ENCODE measurements at places on chromosomes 6 and 20.
A peak's percentile ranks its signal among the peaks of the same experiment; 100 is the strongest.

DNA sequence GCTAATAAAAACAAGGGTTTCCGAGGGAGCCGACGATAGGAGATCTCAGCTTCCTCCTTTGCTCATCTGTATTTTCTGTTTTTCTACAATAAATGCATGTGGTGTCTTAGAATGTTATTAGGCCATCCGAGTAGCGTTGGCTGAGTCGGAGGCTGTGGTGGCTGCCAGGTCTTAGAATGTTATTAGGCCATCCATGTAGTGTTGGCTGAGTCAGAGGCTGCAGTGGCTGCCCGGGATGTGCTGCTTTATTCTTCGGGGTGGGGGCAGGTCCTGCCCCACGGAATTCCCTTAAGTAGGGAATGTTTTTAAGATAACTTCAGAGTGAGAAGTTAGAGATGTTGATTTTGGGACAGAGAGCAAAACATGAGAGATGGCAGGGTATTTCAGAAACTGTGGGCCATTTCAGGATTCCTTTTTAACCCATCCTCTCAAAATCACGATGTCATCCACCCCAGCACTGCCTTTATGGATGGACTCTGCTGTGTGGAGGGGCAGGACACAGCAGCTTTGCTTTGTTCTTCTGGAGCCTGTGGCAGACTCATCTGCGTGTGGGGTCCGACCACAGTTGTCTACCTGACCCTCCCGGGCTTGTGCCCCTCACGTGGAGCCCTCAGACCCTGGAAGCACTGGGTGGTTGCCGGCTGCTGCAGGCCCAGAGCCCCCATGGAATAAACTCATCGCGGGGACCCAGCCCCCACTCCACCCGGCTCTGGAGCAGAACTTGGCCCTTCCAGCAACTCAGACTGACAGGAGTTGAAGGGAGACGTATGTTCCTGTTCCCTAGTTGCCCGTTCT lies 20.4 kb downstream of the OSBPL2 start:
- DNase-seq, result no peak

DNA sequence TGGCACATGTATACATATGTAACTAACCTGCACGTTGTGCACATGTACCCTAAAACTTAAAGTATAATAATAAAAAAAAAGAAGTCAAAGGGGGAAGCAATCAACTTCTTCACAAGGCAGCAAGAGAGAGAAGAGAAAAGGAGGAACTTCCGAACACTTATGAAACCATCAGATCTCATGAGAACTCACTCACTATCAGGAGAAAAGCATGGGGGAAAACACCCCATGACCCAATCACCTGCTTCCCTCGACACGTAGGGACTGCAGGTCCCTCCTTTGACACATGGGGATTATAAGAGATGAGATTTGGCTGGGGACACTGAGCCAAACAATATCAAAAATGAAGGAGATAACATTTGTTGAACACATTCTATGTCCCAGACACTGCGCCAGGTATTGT lies 94.8 kb upstream of the PHACTR1 start:
- DNase-seq, result no peak

GRCh38 chr20:13784893-13785715 lies at the start of the genes ESF1 and NDUFAF5:
Gene ESF1 (minus strand): TSS chr20:13784919. CDS start chr20:13783140, 1,779 bp downstream.
Gene NDUFAF5 (plus strand): TSS chr20:13785028. CDS start chr20:13785069, 41 bp downstream.
- DNase-seq, result peak; percentile 89

DNA sequence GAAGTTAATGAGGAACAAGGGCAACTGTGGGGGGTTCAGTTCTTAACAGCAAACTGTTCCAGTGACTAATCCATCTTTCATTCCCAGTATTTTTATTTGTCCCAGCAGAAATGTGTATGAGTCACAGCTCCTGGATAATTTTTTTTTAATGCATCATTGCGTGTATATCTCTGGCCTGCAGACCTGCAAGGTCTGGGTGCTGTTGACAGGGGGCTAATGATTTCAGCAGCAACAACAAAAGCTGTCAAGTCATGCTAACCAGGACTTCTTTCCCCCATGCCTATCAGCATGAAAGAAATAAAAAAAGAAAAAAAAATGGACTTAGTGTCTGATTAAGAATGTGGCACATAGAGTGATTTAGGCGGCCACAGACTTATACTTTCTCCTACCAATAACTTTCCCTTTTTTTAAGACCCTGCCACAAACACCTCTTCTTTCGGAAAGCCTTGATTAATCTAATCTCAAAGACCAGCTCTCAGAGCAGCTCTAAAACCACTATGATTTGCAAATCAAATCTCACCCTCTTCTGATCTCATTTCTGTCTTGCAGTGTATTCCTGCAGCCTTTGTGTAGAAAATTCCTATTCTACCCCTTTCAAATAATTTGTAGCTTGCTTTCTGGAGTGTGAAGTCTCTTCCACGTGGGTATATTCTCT lies 14.2 kb upstream of the PREX1 start:
- no peak for DNase-seq

DNA sequence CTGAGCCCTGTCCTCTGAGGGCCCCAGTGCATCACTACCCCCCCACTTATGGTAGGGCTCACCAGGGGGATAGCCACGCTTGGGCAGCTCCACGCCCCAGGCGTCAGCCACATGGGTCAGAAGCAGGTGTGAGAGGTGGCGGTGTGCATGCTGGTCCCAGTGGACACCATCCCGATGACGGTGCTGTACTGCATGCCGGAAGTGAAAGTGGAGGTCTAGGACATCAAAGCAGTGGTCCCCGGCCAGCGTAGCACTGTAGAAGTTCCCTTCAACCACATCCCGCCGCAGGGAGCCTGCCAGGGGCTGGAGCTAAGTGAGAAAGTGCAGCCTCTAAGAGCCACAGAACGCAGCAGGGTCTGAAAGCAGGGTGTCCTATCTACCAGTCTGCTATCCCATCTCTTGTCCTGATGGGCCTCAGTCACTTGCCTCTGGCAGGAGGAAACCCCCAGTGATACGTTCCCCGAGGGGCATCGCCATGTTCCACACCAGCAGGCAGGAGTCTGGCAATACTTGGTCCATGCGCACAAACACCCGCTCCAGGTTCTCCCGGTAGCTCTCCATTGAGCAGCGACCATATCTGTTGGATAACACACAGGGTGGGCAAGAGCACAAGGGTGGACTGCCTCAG lies 2.2 kb downstream of the PCED1A start:
- no peak for DNase-seq

- DNase-seq, result no peak
Measured at GRCh38 chr6:7933794-7934193, 23.2 kb upstream of the TXNDC5 start.

DNA sequence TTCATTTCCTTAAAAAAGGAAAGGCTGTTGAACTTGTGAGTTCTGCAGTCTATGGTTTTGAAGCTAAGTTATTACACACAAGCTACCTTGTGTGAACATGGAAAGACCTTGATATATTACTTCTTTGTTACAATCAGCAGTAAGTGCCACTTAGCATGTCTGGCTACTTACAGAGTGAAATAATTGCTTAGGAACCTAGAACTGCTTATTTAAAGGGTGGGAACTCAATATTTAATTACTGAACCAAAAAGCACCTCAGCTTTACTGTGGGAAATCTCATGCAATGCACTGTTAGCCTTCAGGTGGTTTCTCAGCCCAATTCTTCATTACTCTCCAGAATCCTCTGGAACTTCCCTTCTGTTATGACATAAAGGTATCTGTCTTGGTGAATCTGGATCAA lies 17.9 kb downstream of the PERP start:
- no peak for DNase-seq

DNA sequence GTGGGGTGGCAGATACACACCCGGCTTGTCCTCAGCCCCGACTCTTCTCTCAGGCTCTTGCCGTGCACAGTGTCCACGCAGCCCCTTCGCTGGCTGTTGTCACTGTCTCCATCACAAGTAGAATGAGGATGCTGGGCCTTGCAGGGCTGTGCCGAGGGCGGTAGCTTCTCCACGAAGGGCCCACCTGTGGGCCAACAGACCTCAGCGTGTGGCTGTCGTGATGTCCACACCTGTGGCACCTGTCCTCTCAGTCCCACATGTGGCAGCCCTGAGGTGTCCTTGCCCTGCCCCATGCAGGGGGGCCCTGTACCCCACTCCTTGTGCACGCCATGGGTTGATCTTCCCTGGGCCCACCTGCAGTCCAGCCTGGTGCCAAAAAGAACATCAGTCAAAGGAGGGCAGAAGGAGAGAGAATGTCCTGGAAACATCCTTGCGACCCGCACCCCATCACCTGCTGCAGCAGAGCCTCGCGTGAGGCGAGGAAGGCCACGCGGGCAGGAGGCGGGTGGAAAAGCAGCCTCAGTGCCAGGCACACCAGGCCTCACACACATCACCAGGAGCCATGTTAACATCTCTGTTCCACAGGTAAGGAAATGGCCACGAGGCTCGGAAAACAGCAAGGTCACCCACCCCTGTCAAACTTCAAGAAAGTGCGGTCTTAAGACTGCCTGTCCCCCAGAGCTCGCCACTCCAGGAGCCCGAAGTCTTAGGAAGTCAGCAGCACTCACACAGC lies 22.3 kb upstream of the AFDN start:
- no peak for DNase-seq

GRCh38 chr6:14738497-14738896 lies 507.4 kb upstream of the JARID2 start:
- no peak for DNase-seq

DNA sequence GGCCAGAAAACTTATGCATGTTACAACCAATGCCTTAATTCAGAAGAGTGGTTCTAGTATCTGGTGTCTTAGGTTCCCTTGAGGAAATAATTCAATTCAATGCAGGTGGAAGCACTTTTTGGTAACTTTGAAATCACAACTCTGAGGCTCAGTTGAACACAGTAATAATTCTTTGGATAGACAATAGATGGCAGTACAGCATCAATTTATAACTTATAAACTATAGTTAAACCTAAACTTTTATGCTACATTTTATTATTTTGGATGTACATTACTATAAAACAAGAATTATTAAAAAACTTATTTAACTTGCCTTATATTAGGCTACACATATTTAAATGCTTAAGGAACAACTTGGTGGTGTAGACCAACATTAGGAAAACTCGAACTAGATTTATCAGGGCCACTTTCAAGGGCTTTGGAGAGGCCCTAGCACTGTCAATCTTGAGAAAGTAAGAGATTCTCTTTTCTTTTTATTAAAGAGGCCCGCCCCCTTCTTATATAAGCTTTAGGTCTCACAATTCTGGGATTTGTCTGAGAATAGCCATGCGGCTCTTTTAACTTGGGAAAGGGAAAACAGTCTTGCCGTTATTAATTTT lies 85.9 kb downstream of the CRYBG1 start:
- DNase-seq, result no peak

DNA sequence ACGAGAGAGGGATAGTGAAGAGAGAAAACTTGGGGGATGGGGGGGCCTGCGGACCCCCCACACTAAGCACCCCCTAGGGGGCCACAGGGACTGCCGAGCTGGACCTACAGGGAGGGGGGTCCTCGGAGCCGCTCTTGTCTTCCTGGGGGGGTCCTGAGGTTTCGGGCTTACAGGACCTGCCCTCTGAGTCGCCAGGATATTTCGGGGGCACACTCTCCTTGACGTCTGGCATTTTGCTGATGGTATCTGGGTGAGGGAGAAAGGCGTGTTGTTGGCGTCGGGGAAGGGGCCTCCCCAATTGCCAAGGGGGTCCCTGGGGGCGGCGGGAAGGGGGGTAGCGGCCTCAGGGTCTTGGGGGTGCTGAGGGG lies 516 bp downstream of the TCP11 start:
- DNase-seq, result no peak

DNA sequence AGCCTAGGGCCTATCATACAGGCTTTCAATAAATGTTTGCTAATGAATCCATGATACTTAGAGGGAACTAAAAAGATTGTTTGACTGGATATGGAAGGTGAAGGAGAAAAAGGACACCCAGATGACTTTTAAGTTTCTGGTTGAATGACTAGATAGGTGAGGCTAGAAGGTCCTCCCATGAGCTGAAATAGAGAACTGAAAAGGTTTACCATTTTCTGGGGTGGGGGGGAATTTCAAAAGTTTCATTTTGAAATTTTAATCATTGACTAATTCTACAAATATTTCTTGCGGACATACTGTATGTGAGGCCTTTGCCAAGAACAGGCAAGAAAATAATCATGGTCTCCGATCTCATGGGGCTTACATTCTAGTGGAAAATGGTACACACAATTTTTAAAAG lies 17.9 kb upstream of the ZBTB2 start:
- no peak for DNase-seq

DNA sequence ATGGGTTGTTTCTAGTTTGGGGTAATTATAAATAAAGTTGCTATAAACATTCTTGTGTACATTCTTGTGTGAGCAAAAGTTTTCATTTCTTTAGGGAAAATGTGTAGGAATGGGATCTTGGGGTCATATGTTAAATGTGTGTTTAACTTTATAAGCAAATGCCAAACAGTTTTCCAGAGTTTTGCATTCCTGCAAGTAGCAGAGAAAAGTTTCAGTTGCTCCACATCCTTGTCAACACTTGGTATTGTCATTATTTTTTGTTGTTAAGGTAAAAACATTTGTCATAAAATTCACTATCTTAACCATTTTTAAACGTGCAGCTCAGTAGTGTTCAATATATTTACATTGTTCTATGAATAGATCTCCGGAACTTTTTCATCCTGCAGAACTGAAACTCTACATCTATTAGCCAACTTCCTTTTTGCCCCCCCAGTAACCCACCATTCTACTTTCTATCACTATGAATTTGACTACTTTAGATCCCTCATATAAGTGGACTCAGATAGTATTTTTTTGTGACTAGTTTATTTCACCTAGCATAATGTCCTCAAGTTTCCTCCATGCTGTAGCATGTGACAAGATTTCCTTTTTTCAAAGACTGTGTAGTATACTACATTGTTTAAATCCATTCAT lies 48.4 kb downstream of the PHACTR2 start:
- no peak for DNase-seq

GRCh38 chr20:60254901-60255411 lies 296.7 kb downstream of the CDH26 start:
- no peak for DNase-seq

DNA sequence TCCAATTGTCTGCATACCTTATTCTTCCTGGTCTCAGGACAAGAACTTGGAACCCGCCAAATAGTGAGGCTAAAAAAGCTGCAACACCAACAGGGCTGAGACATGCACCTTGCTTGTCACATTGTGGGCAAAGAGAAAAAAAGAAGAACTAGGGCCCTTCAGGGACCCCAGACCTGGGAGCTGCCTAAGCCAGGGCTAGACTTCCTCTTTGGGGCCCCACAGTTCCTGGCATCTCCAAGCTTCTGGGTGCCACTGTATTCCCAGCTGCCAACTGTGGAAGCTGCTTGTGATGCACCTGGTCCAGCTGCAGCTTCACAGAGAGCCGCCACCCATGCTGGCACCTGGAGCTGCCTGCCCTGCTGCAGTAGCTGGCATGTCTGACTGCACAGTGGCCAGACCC lies 370.6 kb downstream of the CD83 start:
- no peak for DNase-seq

DNA sequence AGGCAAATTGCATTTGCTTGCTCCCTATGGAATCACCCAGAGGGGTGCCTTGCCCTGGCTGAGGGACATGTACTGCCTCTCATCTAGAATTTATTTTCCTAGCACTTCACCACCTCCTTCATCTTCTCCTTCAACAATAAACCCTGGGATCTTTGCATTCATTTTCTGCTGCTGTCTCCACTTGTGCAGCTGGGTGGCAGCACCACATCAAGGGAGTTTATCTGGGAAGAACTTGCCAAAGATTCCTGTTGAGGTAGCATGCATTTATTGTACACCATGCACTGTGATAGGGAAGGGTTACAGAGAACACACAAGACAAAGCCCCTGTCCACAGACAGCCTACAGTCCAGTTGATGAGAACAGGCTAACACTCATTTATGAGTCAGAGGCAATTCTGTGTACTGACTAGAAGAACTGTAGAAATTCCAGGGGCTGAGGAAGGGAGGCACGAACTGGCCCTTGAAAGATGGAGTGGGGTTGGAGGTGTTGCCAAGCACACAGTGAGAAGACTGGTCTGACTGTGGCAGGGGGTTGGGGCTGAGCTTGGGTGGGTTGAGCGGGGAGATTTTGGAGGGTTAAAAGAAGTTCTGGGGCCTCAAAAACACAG lies 17.5 kb downstream of the C20orf173 start:
- DNase-seq, result no peak
